Lung (tissue), 17 donors: ENCODE measurements at places on chromosomes 1 and 21. TPM values are rescaled to one million over a fixed set of nuclear protein-coding genes. Genes with fewer than 3 reads are reported as not detected.

- peak; percentile 8 for DNase-seq
Measured at GRCh38 chr1:181392613-181393220, 90.6 kb upstream of the CACNA1E start.

- DNase-seq = no peak
Measured at GRCh38 chr1:41704196-41704595, 214.5 kb downstream of the HIVEP3 start.

- DNase-seq = no peak
Measured at GRCh38 chr1:6325482-6325881, 64.6 kb upstream of the GPR153 start.

GRCh38 chr1:56135864-56136147 is 443.6 kb downstream of the PLPP3 start:
- DNase-seq = no peak

Gene XKR8
- 8.4 TPM for total RNA-seq

DNA sequence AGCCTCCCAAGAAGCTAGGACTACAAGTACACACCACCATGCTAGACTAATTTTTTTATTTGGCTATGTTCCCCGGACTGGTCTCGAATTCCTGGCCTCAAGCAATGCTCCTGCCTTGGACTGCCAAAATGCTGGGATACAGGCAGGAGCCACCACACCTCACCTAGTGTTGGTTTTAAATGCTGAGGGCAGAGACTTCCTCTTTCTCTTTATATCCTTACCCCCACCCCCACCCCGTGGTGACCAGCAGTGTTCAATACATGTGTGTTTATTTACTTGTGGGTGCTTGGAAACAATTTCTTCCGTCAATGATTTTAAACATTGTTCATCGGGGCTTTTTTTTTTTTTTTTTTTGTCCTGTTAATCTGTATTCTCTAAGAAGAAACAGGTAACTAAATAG is 158.9 kb downstream of the ZBTB18 start:
- no peak for DNase-seq

Gene LEFTY1
- 2.1 TPM for total RNA-seq

Gene RAB42
- total RNA-seq = 11.7 TPM
